ENCODE measurements at places on chromosomes 1 and 21.

GRCh38 chr1:82337635-82338034, 536.9 kb downstream of the ADGRL2 start:
- DNase-seq = no peak

GRCh38 chr1:220884109-220884980, 5.1 kb downstream of the HLX start:
- DNase-seq = no peak

- DNase-seq = no peak
These were observed 41.6 kb upstream of the MROH9 start for GRCh38 chr1:170893655-170894297.

DNA sequence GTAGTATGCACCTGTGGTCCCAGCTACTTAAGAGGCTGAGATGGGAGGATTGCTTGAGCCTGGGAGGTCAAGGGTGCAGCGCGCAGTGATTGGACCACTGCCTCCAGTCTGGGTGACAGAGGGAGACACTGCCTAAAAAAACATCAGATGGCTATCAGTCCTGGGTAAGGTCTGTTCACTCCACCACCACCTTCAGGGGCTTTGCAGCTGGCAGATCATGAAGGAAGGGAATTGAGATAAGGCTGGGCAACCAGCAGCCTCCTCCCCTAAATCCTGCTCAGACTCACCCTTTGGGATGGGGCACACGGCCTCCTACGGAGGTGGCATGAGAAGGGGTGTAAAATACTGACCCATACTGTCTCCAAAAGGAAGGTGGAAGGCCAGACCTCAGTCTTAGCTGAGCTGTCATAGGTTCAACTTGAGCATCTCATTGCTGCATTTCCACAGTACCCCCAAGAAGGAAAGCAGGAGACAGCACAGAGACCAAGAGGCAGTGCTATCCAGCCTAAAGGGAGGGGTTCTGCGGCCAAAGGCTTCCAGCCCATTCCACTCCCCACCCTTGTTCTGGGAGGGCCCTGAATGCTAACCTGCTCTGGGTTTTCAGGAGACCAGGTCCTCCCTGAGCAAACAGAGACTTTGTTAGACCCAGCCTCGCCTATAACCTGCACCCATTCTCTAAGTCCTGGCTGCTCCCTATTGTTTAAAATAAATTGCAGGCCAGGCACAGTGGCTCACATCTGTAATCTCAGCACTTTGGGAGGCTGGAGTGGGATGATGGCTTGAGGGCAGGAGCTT, 13.7 kb downstream of the SLC45A3 start:
- DNase-seq = no peak

DNA sequence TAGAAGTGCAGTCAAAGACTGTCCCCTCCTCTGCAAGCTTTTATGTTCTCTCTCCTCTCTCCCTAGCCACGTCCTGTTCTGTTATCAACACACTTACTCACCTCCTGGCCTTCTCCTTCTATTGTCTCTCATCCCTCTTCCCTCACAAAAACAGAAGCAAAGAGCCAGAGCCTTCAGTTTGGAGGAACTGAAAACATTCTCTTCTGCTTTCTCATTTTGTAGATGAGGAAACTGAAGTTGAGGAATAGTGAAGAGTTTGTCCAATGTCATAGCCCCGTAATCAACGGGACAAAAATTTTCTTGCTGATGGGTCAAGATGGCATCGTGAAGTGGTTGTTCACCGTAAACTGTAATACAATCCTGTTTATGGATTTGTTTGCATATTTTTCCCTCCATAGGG, 1.9 kb downstream of the NLRP3 start:
- DNase-seq = no peak

- peak; percentile 95 for DNase-seq
These were observed 120.8 kb downstream of the LMO4 start for GRCh38 chr1:87449348-87449963.

- no peak for DNase-seq
These were observed 12.0 kb upstream of the LPGAT1 start for GRCh38 chr1:211842518-211842917.

- DNase-seq = no peak
These were observed 21.0 kb downstream of the RCC1 start for GRCh38 chr1:28526886-28527285.
